Ecto neural progenitor cell (in vitro differentiated cells): ENCODE measurements at places on chromosomes 16 and 17.
A peak's percentile ranks its signal among the peaks of the same experiment; 100 is the strongest.

DNA sequence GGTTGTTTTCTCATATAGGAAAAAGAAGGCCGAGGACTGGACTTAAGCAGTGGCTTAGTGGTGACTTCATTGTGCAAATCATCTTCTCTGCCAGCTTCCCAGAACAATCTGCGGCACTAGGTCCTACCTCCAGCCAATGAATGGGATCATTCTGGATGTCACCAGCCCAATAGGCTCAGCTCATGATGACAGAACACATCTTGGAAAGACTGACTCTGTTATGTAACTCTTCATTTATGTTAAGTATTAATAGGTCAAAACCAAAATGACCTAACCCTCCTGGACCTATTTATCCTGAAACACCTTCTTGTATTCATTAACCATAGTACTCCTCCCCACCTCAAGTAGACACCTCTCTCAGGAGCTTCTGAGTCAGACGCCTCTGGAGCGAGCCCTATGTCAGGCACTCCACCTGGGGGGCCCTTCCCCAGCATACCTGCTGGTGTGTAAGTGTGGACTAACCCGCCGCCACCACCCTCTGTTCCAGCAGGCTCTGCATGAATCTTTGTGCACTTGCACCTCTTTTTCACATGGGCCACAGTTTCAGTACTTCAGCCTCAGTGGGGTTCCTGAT lies 7.2 kb downstream of the ARL2BP start:
- DNase-seq: no peak

- no peak for DNase-seq
These were observed 28.6 kb upstream of the GPRC5B start for GRCh38 chr16:19913340-19913645.

GRCh38 chr17:67466251-67466796 lies 89.2 kb downstream of the PITPNC1 start:
- no peak for DNase-seq

DNA sequence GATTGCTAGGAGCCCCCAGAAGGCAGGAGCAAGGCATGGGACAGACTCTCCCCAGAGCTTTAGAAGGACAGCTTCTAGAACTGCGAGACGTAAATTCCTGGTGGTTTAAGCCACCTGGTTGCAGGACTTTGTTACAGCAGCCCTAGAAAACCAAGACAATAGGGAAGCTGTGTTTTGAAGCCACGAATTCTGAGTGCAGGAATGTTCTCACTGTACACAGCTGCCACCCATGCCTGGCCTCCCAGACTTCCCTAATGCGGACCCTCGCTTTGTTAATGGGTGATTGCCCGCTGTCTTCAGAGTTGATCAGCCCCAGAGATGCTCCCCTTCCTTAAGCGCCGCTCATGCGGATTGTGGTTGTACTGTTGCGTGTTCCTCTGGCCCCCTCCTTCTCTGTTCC lies 177.1 kb downstream of the MSI2 start:
- no peak for DNase-seq

DNA sequence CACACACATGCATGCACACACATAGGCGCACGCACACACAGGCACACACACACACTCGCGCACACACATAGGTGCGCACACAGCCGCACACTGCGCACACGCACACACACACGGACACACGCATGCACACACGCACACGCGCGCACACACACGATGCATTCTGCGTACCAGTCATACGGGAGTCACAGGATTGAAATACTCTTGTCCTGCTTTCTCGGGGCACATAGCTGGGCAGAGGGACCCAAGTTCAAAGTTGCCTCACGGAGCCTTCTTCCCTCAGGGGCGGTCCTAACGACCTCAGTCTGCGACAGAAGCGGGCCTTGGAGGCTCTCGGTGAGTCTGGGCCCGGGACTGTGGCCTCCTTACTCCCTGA lies 56.0 kb downstream of the MRM1 start:
- no peak for DNase-seq

- no peak for DNase-seq
These were observed 151.9 kb downstream of the MSI2 start for GRCh38 chr17:57408071-57408811.

DNA sequence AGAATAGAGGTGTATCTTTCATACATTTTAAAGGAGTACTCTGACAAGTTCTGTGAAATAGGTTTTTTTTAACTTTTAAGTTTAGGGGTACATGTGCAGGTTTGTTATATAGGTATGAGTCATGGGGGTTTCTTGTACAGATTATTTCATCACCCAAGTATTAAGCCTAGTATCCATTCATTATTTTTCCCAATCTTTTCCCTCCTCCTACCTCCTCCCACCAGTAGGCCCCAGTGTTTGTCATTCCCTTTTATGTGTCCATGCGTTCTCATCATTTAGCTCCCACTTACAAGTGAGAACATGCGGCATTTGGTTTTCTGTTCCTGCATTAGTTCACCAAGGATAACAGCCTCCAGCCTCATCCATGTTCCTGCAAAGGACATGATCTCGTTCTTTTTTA lies 175.5 kb downstream of the CYB561 start:
- no peak for DNase-seq

DNA sequence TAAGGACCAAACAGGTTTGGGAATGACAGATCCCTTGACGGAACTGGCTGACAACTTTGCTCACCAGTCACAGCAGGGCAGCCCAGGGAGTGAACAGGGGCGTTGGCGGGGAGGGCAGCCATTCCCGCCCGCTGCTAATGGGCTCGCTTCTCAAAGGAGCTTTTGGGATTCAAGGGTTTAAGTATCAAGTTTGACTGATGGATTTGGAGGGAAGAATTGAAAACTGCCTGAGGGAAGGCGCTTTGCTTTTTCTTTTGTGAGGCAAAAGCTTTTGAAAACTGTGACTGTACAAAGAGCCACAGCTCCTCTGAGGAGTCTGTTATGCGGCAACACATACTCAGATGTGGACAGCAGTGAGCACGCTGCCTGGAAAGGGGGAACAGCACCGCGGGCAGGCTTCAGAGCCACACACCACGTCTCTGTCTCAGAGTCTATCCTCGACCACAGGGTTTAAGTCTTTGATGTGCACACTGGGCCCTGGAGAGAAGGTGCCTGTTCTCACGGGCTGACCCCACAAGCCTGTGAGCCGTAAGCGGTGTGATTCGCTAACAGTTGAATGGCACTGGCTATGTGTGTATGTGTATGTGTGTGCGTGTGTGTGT lies 79.9 kb upstream of the HSBP1 start:
- no peak for DNase-seq

DNA sequence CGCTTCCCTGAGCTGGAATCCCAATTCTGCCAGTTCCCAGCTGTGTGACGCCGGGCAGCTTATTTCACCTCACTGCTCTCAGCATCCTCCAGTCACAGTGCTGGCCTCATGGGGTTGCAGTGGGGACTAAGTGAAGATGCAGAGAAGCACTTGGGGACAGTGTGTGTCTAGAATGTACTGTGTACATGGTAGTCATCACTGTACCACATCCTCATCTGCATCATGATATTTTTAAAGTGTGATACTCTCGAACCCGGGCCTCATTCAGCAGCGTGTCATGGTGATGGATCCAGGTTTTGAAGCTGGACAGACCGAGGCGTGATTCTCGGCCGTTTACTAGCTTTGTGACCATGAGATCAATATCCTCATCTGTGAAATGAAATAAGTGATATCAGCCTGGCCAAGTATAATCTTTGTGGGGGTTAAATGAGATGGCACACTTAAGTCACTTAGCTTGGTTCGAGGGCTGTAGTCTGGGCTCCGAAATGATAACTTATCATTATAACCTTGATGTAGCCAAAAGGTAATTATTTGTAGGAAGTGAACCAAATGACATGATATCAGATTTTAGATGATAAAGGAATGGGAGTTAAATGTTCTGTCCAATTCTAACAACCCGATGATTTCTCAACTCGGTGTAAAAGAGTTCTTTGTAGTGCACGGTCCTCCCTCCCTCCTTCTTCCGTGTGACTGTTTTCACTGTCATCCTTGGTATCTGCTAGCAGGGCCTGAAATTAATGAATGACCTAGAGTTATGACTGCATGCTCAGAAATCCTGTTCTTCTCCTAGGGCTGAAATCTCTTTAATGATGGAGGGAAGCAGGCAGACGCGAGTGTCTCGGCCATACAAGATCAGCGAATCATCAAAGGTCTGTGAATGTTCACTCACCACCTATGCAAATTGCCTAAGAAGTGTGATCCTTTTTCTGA lies 2.0 kb downstream of the KLHL36 start:
- DNase-seq: no peak

DNA sequence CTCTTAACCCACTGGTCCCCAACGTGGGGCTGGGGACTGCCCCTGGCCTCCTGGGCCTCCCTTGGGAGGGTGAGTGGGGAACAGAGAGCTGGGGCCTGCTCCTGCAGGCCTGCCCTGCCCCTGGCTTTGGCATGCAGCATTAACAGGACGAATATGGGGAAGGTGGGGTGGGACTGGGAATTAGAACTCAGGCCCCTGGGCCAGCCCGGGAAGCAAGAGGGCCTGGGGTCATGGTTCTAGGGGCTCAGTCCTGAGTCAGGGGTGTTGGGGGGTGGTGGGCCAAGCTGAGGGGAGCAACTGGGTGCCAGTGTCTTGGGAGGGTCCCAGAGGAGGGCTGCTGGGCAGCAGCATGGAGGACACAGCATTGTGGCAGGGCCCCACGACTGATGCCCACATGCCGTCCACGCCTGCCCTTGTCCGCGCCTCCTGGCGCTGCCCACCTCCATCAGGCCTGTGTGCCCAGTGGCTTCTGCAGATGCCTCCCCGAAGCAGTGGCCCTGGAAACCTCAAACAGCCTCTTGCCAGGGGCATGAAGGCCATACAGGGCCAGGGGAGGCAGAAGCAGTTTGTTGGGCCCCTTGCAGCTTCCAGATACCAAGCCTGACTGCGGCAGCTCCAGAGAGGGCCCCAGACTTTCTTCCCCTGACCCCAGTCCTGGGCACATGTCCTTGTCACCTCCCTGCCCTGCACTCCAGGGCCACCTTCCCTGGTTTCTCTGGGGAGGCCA lies 4.8 kb downstream of the MAP2K3 start:
- no peak for DNase-seq

DNA sequence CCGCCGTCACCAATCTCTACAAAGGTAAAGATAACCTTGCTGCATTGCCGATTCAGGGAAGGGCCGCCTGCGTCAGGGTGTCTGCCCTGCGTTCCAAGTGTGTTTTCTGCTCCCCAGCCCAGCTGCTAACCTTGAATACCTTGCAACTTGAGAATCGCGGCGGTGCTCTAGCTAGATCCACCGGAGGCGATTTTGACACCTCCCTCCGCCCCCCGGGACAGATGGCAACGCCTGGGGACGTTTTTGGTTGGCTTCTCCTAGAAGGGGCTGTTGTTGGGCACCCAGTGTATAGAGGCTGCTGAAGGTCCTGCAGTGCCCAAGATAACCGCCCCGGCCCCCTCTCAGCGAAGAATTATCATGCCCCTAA lies 1.5 kb downstream of the HAPSTR1 start:
- peak; percentile 53 for DNase-seq
